ENCODE measurements at places on chromosomes 11 and 22.
A peak's percentile ranks its signal among the peaks of the same experiment; 100 is the strongest.

- no peak for DNase-seq
Measured at GRCh38 chr11:129861702-129862522, 33.5 kb downstream of the NFRKB start.

- no peak for DNase-seq
Measured at GRCh38 chr11:117278347-117278746, 12.8 kb upstream of the BACE1-AS start.

DNA sequence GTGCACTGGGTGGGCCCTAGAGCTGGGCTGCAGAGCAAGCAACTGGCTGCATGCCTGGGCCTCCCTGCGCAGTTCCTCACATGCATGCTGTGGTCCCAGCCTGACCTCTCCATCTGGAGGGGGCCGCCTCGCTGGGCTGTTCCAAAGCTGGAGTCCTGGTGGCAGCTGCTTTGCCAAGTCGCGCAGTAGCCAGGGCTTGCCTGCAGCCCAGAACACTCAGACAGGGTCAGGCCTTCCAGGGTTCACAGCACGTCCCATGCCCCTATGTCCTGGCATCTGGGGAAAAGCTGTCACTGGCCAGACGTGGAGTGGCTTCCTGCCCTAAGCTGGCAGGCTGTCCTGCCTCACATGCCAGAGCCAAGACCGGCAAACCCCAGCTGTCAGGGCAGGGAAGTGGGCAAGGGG, 16.5 kb upstream of the CDC42EP2 start:
- no peak for DNase-seq

DNA sequence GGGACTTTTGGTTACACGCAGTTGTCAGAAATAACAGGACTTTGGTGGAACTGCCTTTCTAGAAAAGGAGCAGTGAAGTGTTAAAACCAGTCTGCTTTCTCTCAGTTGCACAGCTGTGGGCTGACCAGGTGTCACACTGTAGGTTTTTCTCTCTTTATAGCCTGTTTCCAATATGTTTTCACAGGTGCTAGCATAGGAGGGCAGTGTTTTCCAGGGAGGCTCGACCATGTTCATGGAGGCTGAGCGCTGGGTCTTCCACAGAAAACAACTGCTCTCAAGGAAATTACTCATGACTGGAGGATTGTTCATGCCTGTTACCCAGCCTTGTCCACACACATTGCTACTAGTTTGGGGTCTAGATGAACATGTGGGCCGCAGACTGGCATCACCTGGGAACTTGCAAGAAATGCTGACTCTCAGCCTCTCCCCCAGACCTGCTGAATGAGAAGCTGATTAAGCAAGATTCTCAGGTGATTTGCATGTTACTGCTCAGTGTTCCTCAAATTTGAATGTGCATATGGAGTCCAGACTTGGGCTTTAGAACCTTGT, 157.7 kb downstream of the MAML2 start:
- no peak for DNase-seq

GRCh38 chr22:37302674-37303555, 20.6 kb downstream of the CYTH4 start:
- DNase-seq: no peak

GRCh38 chr11:47980907-47981621, 705 bp downstream of the PTPRJ start:
- no peak for DNase-seq

DNA sequence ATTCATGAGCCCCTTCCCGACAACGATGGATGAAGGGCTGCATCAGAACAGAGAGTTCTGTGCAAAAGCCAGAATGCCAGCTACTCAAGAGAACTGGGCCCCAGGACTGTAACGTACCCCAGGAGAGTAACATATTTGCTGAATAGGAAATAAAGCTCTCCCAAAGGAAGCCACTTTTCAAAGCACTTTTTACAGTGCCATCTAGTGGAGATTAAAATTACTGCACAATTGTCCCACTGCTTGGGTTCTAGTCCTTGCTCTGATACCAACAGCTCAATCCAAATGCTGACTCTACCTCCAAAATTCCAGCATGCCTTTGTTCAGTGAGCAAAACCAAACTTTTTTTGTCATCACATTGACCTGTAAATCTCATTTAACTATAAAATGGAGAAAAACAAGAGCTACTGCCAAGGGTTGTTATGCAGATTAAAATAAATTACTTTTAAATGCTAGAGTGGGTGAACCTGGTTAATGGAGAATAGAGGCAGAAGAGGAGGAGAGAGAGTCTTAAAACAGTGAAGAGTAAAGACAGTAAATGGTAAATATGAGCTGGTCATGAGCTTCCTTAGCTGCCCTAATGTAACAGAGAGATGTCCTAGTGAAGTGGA, 87.6 kb upstream of the FSHB start:
- peak; percentile 4 for DNase-seq

GRCh38 chr11:32374261-32374711, 61.1 kb downstream of the WT1 start:
- no peak for DNase-seq

DNA sequence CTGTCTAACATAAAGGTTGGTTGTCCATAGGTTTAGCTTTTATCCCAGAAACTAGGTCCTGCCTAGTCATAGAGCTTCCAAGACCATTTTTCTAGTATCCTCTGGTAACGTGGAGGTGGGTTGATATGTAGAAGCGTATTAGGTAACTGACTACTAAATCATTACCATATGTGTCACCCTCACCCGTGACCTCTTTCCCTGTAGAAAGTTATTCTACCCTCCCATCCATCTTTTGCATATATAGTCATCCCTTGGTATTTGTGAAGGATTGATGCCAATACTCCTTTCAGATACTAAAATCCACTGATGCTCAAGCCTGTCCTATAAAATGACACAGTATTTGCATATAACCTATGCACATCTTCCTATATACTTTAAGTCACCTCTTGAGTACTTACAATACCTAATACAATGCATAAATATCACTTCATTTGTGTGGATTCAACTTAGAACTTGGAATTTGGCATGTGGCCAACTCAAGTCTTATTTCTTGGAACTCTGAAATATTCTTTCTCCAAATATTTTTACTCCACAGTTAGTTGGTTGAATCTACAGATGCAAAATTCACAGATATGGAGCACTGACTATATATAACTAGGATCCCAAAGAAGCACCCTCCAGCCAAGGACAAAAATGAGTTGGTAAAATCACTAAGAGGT, 497.0 kb upstream of the TENM4 start:
- DNase-seq: no peak

- DNase-seq: no peak
Measured at GRCh38 chr22:32562401-32562800, 87.8 kb downstream of the FBXO7 start.

DNA sequence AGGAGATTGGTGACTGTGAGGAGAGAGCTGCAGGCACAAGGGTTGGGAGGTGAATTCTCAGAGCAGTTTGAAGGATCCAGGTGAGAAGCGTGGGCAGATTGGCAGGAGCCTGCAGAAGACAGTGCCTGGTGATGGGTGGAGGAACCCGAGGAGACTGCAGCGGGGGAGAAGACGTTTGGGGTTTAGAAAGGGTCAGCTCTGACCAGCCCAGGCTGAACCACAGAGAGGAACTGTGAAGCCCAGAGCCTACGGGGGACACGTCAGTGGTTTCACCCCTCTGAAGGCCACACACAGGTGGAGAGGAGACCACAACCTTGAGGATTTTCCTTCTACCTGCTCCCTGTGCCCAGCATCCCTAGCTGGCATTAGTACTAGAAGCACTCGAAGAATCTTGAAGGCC, 154.8 kb upstream of the TBCEL start:
- no peak for DNase-seq

DNA sequence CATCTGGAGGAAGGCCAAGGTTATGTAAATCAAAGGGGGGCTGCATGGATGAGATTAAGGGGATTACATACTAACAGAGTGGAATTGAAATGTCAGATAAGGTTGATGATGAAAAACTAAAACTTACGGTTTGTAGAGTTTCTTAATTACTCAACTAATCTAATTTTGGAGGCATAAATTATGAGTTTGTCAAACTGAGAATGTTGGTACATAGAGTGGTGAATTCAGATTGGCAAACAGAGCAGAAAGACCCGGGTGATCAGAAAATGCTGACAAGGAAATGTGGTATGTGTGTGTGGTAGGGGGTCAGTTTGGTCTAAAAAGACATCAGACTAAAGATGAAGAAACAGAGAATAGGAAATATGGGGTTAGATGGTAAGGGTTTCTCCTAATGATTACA, 11.0 kb downstream of the MS4A6E start:
- DNase-seq: no peak

- DNase-seq: no peak
Measured at GRCh38 chr11:106369224-106369623, 291.8 kb downstream of the AASDHPPT start.

GRCh38 chr11:130246738-130247137, 68.0 kb downstream of the ZBTB44 start:
- no peak for DNase-seq

DNA sequence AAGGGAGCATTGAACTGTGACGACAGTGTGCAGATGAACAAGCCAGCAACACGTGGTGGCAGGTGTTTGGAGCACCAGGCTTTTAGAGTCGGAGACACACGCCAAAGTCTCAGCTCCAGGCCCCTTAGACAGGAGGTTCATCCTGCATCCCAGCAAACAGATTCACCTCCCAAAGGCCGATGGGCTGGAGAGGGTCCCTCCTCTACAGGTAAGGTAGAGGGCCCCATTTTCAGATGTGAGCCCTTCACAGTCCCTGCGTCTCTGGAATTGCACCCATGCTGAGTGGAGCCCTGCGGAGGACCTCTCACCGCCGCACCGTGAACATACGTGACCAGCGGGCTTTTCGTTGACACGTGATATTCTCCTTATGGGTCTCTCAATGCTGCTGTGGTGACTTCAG, 109.0 kb upstream of the B3GAT1 start:
- DNase-seq: no peak

DNA sequence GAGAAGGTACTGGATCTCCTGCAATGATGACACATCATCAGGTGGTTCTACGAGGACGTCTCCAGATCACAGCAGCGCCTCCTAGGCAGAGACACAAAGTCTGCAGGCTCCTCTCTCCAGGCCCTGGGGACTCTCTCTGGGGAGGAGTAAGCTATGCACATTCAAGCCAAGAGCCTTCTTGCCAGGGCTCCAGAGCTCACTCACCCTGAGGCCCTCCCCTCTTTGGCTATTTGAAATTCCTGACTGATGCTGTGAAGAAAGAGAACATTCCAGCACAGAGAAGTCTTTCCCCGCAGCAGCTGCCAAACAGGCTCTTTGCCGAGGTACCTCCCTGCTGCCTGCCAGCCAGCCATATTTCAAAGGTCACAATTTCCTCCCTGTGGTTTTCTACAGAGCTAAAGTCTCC, 204.9 kb downstream of the CSNK2A3 start:
- no peak for DNase-seq

DNA sequence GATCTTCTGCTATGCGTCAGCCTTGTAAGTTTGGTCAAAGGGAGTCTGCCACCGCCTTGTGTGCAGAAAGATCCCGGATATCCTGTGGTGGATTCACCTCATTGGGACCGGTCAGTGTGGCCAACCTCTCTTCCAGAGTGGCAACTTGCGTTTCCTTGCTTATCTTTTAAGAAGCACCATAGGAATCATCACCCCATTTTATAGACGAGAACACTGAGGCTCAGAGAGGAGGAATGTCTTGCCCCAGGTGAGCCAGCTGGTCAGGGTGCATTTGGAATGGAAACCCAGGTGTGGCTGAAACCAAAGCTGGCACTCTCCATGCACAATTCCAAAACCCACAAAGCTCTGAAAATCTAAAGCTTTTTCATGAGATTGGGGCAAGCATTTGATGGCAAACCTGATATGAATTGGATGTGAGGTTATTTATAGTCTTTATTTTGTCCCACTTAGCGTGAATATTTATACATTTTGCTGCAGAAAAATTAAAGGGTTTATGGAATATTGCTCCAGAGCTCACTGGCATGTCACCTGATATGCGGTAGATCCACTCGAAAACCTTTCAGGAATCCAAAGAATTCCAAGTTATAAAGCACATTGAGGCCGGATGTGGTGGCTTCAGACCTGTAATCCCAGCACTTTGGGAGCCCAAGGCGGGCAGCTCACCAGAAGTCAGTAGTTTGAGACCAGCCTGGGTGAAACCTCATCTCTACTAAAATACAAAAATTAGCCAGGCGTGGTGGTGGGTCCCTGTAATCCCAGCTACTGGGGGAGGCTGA, 12.1 kb upstream of the EIF3D start:
- DNase-seq: no peak

DNA sequence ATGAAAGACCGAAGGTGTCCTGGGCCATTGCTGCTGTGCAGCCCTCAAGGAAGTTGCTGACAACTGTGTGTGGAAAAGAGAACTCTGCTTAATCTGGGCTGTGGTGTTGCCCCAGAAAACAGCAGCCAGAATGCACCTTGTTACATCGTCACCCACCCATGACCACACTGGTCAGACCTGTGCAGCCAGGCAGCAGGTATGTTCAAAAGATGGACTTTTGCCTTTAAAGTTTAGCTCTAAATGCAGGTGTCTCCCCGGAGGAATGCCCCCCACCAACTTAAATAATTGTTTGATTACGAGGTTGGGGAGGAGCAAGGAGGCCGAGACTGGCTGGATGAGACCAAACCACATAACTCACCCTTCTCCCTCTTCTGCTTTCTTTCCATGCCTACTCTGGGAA, 15.3 kb upstream of the POLA2 start:
- no peak for DNase-seq

DNA sequence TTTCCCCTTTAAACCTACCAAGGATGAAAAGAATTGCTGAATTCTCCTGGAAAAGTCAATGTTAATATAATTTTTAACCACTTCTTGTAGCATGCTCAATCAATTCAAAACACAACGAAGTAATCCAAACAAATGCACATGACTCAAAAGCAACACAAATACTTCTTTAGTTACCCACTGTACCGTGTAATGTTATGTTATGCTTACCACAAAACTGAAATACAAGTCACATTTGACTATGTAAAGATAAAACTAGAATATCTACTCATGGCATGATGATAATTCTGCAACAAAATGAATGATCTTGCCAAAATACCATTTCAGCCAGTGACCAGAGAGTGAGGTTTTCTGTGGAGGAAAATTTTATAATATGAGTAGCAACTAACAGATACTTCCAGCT, 587.0 kb downstream of the DLG2 start:
- DNase-seq: no peak

DNA sequence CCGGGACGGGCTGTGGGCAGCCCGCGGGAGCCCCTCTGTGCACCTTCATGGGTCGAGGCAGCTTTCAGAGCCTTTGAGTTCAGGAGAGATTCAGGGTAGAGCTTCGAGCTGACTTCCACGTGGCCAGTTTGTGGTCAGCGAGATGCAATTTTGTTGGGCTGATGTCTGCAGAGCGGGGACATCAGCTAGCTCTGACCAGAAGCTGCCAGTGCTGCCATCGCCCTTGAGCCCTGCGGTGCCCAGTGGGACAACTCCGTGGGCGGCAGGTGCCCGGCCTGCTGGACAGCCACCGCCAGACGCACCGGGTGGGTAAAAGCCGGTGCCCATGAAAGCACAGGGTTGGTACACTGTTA, 719 bp downstream of the TALDO1 start:
- DNase-seq: no peak

GRCh38 chr11:93724089-93724488, 17.2 kb downstream of the TAF1D start:
- DNase-seq: no peak

- no peak for DNase-seq
Measured at GRCh38 chr22:39734866-39735265, 158.7 kb downstream of the ENTHD1 start.

- DNase-seq: no peak
Measured at GRCh38 chr11:19241260-19242178, 774 bp upstream of the E2F8 start.

GRCh38 chr11:74175920-74176319, 4.8 kb downstream of the PPME1 start:
- no peak for DNase-seq
